ENCODE measurements at places on chromosomes 2 and 18.

- DNase-seq = peak; percentile 82
These were observed 35.4 kb upstream of the RHOB start for GRCh38 chr2:20411361-20411894.

GRCh38 chr2:184679219-184680018 lies 81.1 kb downstream of the ZNF804A start:
- no peak for DNase-seq

- no peak for DNase-seq
These were observed 39.0 kb downstream of the ARL5A start for GRCh38 chr2:151789055-151789834.

DNA sequence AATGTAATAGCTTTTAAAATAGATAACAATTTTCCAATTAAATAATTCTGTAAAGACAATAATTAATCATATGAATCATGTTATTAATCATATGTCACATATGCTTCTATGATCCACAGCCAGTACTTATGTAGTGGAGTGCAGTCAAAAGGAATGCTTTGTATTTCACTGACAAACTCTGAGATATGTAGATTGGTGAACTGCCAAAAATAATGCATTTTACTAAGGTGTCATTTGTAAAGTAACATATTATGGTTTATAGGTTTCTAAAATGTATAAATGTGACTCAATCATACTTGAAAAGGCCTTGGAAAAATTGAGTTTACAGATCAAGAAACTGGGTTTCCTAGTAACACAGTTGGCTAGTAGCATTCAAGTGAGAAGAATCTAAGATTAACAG lies 93.8 kb upstream of the KCNH7 start:
- no peak for DNase-seq

- no peak for DNase-seq
These were observed 267.6 kb downstream of the BCL2 start for GRCh38 chr18:63051928-63052327.

DNA sequence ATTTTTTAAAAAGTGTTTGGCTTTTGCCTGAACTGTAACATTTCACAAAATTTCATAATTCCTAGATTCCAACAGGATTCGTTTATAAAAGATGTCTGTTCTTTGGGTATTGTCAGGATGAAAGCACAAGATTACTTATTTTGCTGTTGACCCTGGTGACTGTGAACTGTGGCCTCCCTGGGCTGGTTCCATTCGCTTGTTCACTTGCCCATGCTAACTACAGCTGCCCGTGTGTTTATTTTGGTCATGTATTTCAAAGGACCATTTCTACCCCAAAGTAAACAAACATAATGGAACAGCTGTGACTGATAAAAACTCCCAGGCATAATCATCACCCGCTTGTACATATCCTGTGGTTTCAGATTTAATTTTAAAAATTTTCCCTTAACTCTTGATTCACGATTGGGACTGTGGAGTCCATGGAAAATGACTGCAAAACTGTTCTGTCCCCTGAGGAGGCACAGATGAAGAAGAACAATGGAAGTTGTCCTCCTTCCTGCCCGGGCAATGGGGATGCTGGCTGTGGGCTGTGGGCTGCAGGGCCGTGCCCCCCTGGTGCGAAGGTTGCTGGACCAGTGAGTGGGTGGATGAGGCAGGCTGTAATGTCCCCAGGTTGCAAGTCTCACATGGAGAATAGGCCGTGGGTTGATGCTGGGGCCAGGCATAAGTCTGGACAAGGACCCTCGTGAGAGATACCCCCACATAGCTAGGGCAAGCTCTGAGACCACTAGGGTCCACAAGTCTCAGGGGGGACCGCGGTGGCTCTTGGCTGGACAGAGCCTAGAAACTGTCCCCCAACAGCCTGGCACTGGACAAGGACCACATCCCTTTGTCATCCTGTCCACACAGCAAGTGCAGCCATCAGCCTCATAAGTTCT lies 28.9 kb upstream of the HDAC4 start:
- no peak for DNase-seq
